Progenitor cell of endocrine pancreas (in vitro differentiated cells): ENCODE measurements at places on chromosomes 6 and 20. TPM values are rescaled to one million over a fixed set of nuclear protein-coding genes. Genes with fewer than 3 reads are reported as not detected.
A peak's percentile ranks its signal among the peaks of the same experiment; 100 is the strongest.

DNA sequence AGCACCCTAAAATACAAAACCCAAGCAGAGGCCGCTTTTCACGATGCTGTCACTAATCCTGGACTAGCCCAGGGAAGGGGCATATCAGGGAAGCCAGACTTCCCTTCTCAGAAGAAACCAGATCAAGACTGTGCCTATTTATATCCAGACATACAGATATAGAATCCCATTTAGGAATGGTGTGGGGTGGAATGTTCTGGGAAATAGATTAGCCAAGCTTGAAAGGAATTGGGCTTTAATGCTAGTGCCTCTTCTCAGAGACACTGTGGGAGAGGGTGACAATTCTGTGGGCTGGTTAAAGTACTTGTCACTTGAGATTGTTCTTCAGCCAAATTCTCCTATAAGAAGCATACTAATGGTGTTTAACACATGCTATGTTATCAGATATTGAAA is 45.5 kb downstream of the SNAP25 start:
- H3K27ac ChIP-seq, result peak overlapping the region; percentile 23
- no peak for DNase-seq
- H3K4me3 ChIP-seq, result no peak overlapping the region
- peaks cover 15% of the 10 kb centered on the region for H3K27me3 ChIP-seq

DNA sequence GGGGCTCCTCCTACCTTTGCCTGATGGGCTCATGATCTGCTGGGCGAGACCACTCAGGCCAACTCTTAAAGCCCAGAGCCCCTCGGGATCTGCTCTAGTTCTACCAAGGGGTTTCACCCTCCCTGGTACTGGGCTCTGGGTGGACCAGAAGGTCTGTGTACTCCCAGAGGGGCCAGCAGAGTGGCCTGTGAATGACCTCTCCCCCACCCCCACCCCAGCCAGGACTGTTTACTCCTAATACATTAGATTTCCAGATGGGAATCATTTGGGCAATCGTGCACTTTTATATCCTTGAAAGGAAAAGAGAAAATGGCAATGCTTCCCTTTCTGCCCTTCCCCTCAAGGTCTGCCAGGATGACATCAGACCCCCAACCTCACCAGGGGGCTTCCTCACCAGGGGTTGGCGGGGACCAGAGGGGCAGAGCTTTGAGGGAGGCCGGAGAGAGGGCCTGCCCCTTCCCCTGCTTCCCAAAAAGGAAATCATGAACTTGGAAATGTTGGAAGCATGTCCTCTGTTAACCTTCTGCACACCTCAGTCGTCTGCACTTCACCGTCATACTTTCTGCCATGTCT is 37.1 kb upstream of the PMEPA1 start:
- peaks cover 14% of the 10 kb centered on the region for H3K4me1 ChIP-seq
- H3K4me3 ChIP-seq, result no peak overlapping the region
- DNase-seq, result no peak
- H3K27ac ChIP-seq, result no peak overlapping the region
- H3K27me3 ChIP-seq, result peaks cover 5% of the 10 kb centered on the region

- peaks cover 15% of the 10 kb centered on the region for H3K36me3 ChIP-seq
- peaks cover 7% of the 10 kb centered on the region for H3K4me1 ChIP-seq
- H3K27ac ChIP-seq, result no peak overlapping the region
- no peaks in the 10 kb centered on the region for H3K27me3 ChIP-seq
These were observed 39.4 kb downstream of the REPS1 start for GRCh38 chr6:138948546-138949179.

GRCh38 chr6:131741688-131742393 is 31.0 kb upstream of the CTAGE9 start:
- H3K36me3 ChIP-seq, result no peaks in the 10 kb centered on the region
- no peak for DNase-seq
- no peak overlapping the region for H3K4me3 ChIP-seq
- no peak overlapping the region for H3K27ac ChIP-seq
- H3K27me3 ChIP-seq, result no peaks in the 10 kb centered on the region

The MED23 gene
- 36.2 and 39.4 TPM in 2 replicates for total RNA-seq

The LY6G6C gene
- 0.60 and 1.3 TPM in 2 replicates for total RNA-seq

The AK9 gene
- total RNA-seq, result 12.8 and 16.4 TPM in 2 replicates

The ULBP1 gene
- total RNA-seq, result 0.60 and 0.64 TPM in 2 replicates

The PPIL1 gene
- 53.1 and 53.2 TPM in 2 replicates for total RNA-seq

DNA sequence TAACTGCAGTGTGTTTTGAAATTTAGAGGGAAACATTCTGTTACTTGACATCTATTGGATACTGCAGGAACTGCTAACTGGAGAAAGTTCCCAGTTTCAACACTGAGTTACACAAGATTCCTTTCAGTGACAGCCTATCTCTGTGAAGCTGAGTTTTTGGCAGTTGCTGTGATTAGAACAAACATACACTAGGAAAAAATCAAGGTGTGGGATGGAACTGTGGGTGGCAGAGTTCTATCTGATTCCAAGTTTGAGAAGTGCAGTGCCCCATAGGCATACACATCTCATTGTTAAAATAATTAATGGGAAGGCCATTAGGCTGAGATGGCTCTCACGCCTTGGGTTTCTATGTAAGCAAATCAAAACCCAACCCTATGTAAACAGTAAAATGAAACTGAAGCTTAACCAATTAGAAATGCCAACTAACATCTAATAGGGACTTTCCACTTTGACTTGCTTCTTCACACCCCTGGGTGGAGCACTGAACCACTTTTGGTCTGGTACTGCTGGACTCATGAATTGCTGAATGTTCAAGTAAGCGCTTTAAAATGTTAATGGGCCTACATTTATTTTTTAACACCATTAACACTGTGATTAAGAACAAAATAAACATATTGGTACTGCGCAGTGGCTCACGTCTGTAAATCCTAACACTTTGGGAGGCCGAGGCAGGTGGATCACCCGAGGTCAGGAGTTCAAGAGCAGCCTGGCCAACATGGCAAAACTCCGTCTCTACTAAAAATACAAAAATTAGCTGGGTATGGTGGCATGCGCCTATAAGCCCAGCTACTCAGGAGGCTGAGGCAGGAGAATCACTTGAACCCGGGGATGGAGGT is 55.2 kb upstream of the TBC1D7 start:
- H3K27ac ChIP-seq, result peak overlapping the region; percentile 20
- no peaks in the 10 kb centered on the region for H3K27me3 ChIP-seq
- peaks cover 42% of the 10 kb centered on the region for H3K4me1 ChIP-seq
- H3K4me3 ChIP-seq, result no peak overlapping the region
- no peaks in the 10 kb centered on the region for H3K36me3 ChIP-seq

DNA sequence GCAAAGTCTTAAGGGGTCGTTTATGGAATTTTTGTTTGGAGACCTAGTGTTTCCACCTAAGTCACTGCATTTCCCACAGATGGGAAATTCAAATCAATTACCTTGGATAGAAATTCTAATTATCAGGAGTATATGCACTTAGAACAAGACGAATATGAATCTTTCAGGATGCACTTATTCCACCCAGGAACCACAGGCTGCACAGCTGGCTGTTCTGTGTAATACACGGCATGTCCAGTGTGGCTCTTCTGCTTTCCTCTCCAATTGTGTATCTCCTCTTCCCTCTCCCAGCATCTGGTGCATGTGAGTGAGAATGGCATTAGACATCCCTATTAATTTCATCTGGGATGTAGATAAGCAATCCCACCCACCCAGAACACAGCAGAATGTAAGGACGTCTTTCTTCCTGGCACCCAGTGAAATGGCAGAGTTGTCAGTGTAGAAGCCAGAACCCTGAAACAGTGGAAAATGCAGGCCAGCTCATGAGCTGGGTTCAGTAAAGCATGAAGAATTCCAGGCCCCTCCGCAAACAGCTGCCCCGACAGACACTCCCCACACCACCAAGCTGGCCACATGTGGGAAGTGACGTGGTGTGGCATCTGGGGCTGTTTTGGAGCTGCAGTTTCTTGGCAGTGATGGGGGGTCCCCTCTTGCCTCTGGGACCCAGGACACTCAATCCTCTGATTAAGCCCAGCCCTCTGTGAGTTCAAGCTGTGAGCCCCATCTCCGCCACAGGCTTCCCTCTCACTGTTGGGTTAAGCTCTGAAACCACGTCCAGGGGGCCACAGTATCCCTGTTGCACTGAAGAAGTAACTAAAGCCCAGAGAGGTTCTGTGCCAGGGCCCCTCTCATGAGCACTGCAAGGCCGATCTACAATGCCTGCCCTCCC is 180.1 kb upstream of the CST7 start:
- peaks cover 17% of the 10 kb centered on the region for H3K27me3 ChIP-seq
- H3K36me3 ChIP-seq, result no peaks in the 10 kb centered on the region
- peaks cover 6% of the 10 kb centered on the region for H3K4me1 ChIP-seq
- no peak for DNase-seq

The SIRPA gene
- 15.2 and 16.2 TPM in 2 replicates for total RNA-seq

The REM1 gene
- total RNA-seq, result not detected in 2 replicates

The PREX1 gene
- total RNA-seq, result 2.9 and 3.7 TPM in 2 replicates

The RIMS4 gene
- 6.3 and 8.2 TPM in 2 replicates for total RNA-seq

The RNF114 gene
- total RNA-seq, result 56.6 and 62.3 TPM in 2 replicates

DNA sequence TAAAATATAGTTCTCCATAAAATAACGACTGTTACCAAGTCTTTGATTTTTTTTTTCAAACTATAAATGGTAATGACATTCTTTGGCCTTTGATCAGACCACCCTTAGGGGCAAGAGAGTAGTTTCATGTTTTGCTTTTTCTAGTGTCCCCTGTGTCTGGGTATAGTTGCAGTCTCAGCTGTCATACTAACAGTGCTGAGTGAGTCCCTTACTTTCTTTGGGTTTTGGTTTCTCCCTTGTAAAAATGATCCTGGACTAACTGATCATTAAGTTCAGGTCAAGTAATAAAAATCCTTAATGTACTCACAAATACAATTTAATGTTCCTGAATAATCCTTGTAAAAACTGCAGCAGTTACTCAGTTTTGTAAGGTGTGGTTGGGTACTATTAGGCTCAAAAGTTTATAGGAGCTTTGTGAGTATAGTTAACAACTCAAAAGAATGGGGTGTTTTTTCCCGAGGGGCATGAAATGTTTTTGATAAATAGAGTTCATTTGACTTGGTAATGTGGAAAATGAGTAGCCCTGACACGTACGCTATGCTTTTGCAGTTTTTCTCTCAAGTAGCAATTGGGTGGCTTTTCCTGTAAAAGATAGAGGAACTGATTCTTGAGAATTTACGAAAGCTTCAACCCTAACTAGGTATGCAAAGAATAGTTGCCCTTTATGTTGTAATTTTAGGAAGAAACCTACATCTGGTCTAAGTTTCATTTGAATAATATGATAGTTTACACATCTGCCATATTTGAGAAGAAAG is 6.2 kb downstream of the PTPN1 start:
- H3K27me3 ChIP-seq, result no peaks in the 10 kb centered on the region
- DNase-seq, result no peak
- H3K4me3 ChIP-seq, result no peak overlapping the region
- peaks cover 22% of the 10 kb centered on the region for H3K4me1 ChIP-seq
- no peak overlapping the region for H3K27ac ChIP-seq
- H3K36me3 ChIP-seq, result no peaks in the 10 kb centered on the region

DNA sequence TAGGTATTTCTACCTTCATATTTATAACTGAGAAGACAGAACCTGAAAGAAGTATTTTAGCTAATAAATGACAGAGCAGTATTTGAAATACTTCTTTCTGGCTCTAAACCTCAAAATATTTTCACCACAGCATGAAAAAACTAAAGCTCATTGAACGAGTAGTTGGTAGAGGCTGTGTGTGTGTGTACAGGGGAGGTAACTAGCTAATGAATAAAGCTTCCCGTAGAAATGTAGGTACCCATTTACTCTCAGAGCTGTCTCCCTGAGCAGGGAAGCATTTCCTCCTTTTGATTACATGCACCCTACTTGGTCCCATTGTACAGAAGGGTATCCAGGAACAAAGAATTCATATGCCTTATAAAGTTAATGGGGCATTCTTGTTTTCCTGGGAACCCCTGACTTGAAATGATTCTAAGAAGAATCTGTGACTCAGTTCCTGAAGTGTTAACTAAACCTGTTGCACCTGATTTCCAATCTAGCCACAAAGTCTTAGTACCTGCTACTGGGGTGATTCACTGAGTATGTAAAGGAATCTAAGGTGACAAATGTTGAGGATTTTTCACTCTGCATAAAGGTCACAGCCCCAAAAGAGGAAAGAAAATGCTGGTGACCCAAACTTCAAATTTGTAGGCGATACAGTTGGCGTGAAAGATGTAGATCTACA is 12.5 kb downstream of the CRYBG1 start:
- no peak for DNase-seq
- H3K27ac ChIP-seq, result no peak overlapping the region
- H3K4me1 ChIP-seq, result no peaks in the 10 kb centered on the region
- H3K4me3 ChIP-seq, result no peak overlapping the region

The LGSN gene
- 0.18 TPM in 1 of 2 replicates, not detected in the other for total RNA-seq

DNA sequence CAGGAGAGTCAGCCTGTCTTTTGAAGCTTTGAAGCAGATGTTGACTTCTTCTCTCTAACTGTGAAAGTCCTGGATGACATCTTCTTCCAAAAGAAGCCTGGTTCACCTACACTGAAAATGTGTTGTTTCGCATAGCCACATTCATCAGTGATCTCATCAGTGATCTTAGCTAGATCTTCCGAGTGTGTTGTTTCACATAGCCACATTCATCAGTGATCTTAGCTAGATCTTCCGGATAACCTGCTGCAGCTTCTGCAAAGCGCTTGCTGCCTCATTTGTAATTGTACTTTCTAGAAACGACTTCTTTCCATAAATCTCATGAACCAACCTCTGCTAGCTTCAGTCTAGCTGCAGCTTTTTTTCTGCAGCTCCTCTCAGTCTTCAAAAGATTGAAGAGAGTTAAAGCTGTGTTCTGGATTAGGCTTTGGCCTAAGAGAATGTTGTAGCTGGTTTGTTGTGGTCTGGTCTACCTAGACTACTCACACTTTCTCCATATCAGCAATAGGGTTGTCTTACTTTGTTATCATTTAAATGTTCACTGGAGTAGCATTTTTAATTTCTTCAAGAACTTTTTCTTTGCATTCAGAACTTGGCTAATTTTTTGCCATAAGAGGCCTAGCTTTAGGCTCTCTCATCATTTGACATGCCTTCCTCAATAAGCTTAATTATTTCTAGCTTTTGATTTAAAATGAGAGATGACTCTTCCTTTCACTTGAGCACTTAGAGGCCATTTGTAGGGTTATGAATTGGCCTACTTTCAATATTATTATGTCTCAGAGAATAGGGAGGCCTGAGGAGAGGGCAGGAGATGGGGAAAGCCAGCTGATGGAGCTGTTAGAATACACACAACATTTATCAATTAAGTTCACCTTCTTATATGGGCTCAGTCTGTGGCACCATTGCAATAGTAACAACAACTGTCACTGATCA is 48.7 kb upstream of the EXOC2 start:
- no peaks in the 10 kb centered on the region for H3K4me1 ChIP-seq
- H3K4me3 ChIP-seq, result no peak overlapping the region
- no peak overlapping the region for H3K27ac ChIP-seq
- no peaks in the 10 kb centered on the region for H3K27me3 ChIP-seq

- no peaks in the 10 kb centered on the region for H3K4me1 ChIP-seq
- H3K27me3 ChIP-seq, result no peaks in the 10 kb centered on the region
These were observed 31.5 kb downstream of the PYGB start for GRCh38 chr20:25279403-25279802.

DNA sequence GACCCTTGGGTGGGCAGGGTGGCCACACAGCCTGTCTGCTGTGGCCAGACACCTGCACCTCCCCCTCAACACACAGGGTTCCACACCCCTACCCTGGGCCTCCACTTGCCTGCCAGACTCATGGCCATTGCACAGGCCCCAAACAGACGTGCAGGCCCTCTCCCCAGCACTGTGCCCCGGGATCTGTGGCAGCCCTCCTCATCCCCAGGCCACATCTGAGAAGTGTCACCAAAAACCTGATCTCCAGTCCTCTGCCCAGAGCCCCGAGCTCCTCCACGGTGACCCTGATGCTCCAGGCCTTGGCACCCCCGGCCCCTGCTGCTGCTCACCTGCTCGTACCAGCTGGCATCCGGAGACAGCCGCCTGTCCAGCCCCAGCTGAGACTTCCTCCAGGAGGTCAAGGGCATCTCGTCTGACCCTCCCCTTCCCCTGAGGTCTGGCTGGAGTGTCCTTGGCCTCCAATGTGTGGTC is 160.1 kb downstream of the DLL1 start:
- peaks cover 17% of the 10 kb centered on the region for H3K4me1 ChIP-seq
- peaks cover 1% of the 10 kb centered on the region for H3K36me3 ChIP-seq
- H3K27ac ChIP-seq, result no peak overlapping the region
- DNase-seq, result no peak
- no peak overlapping the region for H3K4me3 ChIP-seq
